ENCODE measurements at places on chromosomes 3 and 15.

GRCh38 chr15:75350601-75351361 is 3.9 kb downstream of the NEIL1 start:
- DNase-seq, result peak; percentile 33

GRCh38 chr3:153373606-153374005 is 211.6 kb downstream of the RAP2B start:
- peak; percentile 41 for DNase-seq

DNA sequence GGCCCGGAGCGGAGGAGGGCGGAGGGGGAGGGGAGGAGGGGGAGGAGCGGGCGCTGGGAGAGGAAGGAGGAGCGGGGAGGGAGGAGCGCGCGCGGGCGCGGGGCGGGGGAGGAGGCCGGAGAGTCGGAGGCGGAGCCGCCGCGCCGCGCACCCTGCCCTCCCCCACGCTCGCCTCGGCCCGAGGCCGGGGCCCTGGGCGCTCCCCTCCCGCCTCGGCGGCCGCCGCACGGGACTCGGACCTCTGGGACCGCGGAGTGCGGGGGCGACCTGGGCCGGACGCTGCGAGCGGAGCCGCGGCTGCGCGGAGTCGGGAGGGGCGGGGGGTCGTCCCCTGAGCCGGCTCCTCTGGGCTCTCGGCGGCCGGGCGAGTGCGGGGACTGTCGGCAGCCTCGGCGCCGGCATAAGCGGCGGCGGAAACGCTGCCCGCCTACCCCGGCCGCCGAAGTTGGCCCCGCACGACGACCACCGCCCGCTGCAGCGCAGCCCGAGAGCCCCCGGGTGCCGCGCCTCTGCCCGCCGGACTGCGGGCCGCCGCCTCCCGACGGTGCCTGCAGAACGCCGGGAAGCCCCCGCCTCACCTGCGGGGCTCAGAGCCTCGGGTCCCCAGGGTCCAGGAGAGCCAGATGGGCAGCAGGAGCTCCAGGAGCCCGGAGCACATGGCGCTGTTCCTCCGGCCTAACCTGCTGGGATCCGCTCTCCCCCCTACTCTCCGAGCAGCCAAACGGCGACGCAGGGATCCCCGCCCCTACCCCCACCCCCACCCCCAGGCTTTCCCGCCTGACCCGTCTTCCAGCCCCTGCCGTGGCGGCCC is 406 bp upstream of the GABRB3 start:
- no peak for DNase-seq

GRCh38 chr3:183108001-183108449 is 8.7 kb upstream of the MCCC1 start:
- peak; percentile 27 for DNase-seq

DNA sequence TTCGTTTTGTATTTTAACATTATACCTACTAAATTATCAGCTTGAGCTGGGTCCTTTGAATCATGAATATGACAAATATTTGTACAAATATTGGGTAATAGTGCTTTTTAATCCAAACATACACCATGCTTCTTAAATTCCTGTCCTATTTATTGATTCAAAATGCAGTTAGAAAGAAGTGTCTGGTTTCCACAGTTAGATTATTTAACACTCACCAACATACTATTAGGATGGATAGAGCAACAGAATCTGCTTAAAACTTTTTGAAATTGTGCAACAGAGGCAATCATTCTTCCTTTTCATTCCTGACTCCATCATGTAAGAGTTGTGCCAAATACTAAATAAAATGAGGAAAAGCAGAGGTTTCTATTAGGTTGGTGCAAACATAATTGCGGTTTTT is 281.2 kb downstream of the LSAMP start:
- no peak for DNase-seq

GRCh38 chr15:89345248-89345647 is 10.6 kb upstream of the POLG start:
- no peak for DNase-seq

DNA sequence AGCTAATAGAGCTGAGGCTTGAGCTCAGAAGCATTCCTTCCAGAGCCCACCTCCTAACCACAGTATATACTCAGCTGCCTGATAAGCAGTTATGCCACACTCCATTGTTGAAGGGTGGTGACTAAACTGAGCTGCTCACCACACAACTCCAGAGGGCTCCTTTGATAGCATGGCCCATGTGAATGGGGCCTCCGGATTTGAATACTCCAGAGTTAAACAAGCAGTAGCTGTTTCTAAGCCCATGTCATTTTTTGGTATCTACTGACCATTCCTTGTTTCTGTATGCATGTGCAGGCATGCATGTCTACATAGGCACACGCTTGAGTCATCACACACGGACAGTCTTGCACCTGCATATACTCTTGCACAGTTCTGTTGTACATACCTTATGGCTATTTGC is 28.9 kb downstream of the IGSF10 start:
- no peak for DNase-seq

GRCh38 chr3:55631766-55632331 is 144.7 kb upstream of the WNT5A start:
- DNase-seq, result no peak

DNA sequence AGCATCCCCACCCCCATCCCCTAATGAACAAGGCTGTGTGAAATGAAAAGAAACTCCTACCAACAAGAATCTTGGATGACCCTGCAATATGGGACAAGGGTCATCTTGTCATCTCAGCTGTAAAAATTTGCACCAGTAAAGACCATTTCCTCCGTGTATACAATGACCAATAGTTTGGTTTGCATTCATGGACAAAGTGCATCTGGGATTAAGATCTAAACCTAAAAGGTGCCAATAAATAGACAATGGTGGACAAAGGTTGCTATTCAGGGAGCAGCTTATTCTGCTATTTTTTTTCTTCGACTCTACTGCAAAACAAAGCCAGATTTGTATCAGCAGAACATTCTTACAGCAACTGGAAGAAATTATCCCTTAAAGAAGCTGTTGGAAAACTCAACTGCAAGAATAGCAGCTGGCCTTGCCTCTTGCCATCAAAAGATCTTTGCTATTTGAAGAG is 8.0 kb downstream of the MGLL start:
- no peak for DNase-seq

DNA sequence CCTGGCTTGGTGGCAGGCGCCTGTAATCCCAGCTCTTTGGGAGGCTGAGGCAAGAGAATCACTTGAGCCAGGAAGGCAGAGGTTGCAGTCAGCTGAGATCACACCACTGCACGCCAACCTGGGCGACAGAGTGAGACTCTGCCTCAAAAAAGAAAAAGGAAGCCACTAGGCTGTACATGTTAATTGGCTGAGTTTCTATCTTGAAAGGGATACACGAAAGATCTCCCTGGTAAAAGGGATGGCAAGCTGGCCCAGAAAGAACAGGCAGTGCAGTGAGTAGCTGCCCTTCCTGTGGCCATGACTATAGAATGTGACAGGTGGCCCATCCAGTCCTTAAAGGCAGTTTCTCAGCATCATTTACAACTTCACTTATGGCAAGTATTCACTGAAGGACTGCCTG is 12.3 kb downstream of the LRIG1 start:
- DNase-seq, result no peak

GRCh38 chr15:69467636-69468035 is 15.0 kb downstream of the RPLP1 start:
- DNase-seq, result no peak

- no peak for DNase-seq
Observed at GRCh38 chr15:37586976-37587375, 347.5 kb upstream of the TMCO5A start.

DNA sequence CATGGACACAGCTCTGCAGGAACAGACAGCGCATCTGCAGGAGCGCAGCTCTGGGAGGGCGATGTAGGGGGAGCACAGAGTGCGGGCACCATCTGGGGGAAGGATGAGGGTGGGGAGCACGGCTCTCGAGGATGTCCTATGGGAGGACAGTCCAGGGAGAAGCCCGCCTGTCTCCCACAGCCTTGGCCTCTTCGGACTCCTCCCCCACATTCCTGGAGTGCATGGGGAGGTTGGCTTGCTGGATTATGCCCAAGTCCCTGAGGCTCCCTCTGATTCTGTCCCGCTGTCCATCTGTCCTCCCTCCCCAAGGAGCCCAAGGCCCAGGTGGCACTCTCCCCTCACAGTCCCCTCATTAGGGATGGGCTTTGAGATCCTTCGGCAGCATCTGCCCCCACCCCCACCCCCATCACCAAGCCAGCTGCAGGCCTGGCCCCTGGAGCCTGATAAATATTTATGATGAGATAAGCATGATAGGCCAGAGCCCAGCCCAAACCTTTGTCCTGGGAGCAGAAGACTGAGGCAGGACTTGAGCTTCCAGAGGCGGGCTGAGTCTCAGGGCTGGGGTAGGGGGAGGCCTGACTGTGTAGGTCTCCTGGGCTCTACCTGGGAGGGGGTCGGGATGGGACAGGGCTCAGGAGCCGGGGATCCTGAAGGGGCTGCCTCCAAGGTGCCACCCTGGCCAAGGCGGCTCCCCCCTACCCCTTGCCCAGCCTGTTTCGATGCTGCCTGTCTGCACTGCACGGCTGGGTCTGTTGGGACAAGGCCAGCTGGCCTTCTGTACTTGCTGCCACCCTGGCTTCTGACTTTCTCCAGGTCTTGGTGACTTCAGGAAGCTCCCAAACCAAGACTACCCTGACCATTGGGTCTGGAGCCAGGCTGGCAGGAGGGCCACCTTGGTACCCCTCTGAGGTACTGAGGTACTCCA is 28.6 kb upstream of the SEMA3F start:
- no peak for DNase-seq

DNA sequence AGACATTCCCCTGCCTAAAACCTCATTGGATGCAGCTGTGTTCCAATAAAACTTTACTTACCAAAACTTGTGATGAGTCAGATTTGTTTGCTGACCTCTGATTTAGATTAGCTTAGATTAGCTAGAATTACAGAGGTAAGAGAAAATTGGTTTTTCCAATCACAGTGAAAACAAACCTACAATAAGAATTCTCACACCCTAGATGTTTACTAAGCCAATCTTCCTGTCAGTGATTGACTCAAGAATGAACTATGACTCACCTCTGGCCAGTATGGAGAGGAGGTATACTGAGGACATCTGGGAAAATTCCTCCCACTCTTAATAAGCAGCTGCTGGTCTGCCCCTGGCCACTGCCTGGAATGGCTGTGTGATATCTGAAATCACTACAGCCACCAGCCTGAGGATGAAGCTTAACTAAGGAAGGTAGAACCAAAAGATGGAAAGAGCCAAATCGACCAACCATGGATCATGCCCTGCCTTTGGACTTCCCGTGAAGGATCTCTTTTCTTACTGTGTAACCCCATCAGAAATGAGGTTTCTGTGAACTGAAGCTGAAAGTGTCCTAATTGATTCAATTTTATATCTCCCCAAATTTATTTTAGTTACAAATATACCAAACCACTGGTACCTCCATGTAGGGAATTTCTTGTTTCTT is 19.0 kb upstream of the GHSR start:
- no peak for DNase-seq

DNA sequence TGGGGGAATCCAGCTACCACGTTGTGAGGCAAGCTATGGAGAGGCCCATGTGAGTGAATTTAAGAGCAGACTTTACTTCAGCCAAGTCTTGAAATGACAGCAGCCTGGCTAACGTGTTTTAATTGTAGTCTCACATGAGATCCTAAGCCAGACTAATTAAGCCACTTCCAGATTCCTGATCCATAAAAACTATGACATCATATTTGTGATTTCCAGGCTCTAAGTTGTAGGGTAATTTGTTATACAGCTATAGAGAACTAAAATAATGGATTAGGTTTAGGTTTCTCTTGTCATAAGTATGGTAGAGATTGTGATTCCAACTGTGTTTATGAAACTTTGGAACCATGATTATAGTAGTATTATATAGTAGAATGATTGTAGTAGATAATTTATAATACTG is 329.5 kb downstream of the DOCK3 start:
- no peak for DNase-seq

GRCh38 chr15:90914305-90915080 is 11.4 kb downstream of the MAN2A2 start:
- no peak for DNase-seq
